PC-3 (cell line): ENCODE measurements at places on chromosomes 7 and 10. TPM values are rescaled to one million over a fixed set of nuclear protein-coding genes. Genes with fewer than 3 reads are reported as not detected.

Gene LIPM
- total RNA-seq: not detected in 2 replicates

Gene MNX1
- 2.6 and 3.7 TPM in 2 replicates for total RNA-seq

Gene FAM13C
- total RNA-seq: 0.07 and 0.63 TPM in 2 replicates

Gene SPDYE1
- not detected in 2 replicates for total RNA-seq

DNA sequence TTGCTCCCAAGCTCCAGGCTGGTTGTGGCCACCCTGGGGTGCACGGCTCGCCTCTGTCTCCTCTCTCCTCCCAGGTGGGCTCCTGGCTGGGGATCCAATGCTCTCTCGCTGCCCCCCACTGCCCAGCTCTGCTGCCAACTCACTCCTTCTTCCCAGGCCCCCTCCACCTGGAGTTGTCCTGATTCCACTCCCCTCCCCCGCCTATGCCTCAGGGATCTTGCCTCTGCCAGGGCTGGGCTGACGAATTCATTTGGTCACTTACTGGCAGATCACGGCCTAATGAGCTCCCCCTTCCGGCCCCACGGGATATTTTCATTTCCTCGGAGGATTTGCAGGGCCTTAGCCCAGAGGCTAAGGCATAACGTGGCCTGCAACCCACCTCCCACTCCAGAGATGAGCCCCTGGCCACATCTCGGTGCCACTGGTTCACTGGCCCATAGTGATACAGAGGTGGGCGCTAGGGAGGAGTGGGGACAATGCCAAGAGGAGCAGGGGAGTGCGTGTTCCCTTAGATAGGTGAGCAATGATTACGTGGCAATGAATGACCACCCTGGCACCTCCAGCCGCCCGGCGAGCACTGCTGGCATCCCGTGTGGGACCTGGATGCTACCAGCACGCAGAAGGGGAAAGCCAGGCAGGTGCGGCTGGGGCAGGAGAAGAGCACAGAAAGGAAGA lies 344.6 kb upstream of the SHH start:
- peaks cover 11% of the 10 kb centered on the region; the same call in 1 of the 2 replicates for H3K4me1 ChIP-seq
- no peak overlapping the region for H3K4me3 ChIP-seq
- peak; percentile 70 for DNase-seq
- H3K27ac ChIP-seq: no peak overlapping the region

DNA sequence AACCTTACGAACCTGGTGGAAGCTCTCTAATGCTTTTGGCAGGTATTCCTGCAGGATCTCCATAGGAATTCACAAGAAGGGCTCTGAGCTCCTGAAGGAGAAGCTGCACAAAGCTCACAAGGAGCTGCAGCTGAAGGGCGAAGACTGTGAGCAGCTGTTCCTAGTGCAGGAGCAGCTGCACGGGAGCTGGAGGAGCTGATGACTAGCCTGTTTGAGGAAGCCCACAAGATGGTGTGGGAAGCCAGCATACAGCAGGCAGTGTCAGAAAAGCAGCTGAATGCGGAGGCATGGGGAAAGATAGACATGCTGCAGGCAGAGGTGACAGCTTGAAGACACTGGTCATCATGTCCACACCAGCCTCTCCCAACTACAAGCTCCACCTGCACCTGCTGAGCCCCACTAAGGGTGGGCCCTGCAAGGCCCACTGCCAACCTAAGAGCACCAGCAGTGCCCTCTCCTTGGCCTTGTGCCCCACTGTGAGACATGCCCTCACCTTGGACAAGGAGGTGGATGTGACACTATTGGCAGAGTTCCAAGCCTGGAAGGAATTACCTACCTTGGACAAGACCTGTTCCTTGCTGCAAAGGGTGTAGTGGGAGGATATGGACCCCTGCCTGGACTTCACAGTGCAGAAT lies 250.6 kb downstream of the BBS9 start:
- no peak overlapping the region for H3K4me3 ChIP-seq
- no peaks in the 10 kb centered on the region for H3K27me3 ChIP-seq
- H3K27ac ChIP-seq: no peak overlapping the region
- H3K36me3 ChIP-seq: no peaks in the 10 kb centered on the region
- no peak for DNase-seq

GRCh38 chr7:68249611-68250010 lies 1253.0 kb downstream of the TYW1 start:
- H3K27me3 ChIP-seq: no peaks in the 10 kb centered on the region
- H3K27ac ChIP-seq: no peak overlapping the region
- no peak overlapping the region for H3K4me3 ChIP-seq
- no peaks in the 10 kb centered on the region for H3K36me3 ChIP-seq
- no peaks in the 10 kb centered on the region for H3K4me1 ChIP-seq

- no peaks in the 10 kb centered on the region for H3K36me3 ChIP-seq
- H3K4me3 ChIP-seq: peak overlapping the region; percentile 49; the same call in 1 of the 2 replicates
- peak; percentile 91 for DNase-seq
- H3K4me1 ChIP-seq: peaks cover 36% of the 10 kb centered on the region
- H3K27me3 ChIP-seq: no peaks in the 10 kb centered on the region
These were observed 123.0 kb upstream of the SVIL start for GRCh38 chr10:29757551-29758297.

GRCh38 chr7:30068117-30068516 lies 39.9 kb downstream of the PLEKHA8 start:
- no peaks in the 10 kb centered on the region for H3K4me1 ChIP-seq
- no peak overlapping the region for H3K27ac ChIP-seq
- DNase-seq: no peak
- H3K27me3 ChIP-seq: no peaks in the 10 kb centered on the region

DNA sequence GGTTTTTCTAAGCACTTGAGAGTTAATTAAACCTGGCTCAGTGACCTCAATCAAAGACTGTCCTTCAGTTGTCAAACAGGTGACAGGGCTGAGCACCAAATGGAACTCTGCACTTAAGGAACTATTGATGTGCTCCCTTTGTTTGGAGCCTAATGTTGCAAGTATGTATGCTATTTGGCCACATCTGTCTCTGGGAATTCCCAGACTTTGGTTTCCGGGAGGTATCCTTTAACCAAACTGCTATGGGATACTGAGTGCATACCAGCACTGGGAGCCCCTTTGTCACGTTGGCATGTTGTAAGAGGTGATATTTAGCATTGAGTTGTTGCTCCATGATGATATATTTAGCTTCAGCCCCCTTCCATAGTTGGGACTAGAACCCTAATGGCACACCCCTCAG lies 25.2 kb downstream of the ASZ1 start:
- H3K36me3 ChIP-seq: no peaks in the 10 kb centered on the region
- H3K27ac ChIP-seq: no peak overlapping the region
- no peak for DNase-seq
- no peaks in the 10 kb centered on the region for H3K4me1 ChIP-seq
- H3K4me3 ChIP-seq: no peak overlapping the region

GRCh38 chr10:113036619-113037018 lies 86.6 kb downstream of the TCF7L2 start:
- no peak overlapping the region for H3K4me3 ChIP-seq
- no peak overlapping the region for H3K27ac ChIP-seq
- no peaks in the 10 kb centered on the region for H3K27me3 ChIP-seq

DNA sequence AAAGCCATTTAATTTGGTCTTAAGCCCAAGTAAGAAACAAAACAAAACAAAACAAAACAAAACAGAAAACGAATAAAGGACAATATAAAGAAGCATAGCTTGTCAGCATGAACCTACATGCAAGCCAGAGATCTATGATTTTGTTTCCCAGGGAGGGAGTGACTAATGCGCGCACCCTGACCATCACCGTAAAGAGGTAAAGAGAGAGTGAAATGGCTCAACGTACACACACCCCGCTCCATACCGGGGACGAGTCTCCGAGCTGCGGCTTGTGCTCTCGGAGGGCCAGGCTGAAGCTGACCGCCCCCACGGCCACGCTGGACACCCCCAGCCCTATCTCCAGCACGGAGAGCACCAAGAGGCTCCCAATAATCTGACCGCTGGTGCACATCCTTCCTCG lies 1.1 kb downstream of the TMEM196 start:
- no peaks in the 10 kb centered on the region for H3K36me3 ChIP-seq
- H3K4me1 ChIP-seq: no peaks in the 10 kb centered on the region
- H3K4me3 ChIP-seq: no peak overlapping the region
- no peak for DNase-seq
